Fibroblast of skin of scalp (primary cell): ENCODE measurements at places on chromosomes 13 and 19.

DNA sequence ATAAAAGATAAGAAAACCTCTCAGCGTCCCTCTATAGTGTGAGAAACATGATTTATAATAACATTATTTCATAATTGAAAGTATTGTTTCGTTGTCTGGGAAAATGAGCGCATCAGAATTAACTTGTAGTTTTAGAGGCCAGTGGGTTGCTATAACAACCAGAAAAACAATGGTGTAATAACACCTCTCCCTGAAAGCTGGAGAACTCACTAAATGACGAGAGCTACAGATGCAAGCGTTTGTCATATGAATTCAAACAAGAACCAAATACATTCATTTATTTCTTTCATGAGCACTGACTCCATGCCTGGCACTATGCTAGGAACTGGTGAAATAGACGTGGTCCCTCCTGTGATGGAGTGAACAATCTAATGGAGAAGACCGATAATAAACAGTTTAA, 16.3 kb downstream of the KBTBD7 start:
- no peak for DNase-seq

- no peak for DNase-seq
These were observed 84.5 kb upstream of the ABCC4 start for GRCh38 chr13:95385798-95386197.

- no peak for DNase-seq
These were observed 506.0 kb upstream of the ATXN8OS start for GRCh38 chr13:69601661-69602060.

GRCh38 chr19:41328157-41328841, 18.3 kb downstream of the CCDC97 start:
- no peak for DNase-seq

DNA sequence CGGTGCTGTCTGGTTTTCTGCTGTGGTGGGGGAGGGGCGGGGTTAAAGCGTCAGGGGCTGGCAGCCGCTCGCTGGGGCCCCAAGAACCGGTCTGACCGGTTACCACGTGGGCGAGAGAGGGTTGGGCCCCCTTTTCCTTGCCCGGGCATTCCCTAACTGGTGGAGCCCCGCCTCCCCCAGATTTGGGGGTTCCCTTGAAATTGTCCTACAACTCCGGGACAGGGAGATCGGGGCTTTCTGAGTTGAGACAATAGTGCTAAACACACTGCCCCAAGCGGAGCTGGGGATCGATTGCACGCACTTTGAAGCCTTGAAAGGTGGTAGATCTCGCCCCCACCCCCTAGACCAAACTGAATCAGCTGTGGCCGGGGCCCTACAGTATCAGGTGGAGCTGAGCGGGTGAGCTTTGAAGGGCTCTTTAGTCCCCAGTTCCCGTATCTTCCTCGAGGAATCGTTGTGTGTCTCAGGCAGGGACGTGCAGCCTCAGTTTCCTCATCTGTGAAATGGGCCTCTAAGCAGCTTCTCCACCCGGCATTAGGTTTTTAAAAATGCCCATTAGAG, 4.8 kb downstream of the IER2 start:
- peak; percentile 57 for DNase-seq

- DNase-seq: no peak
These were observed 11.6 kb downstream of the WTIP start for GRCh38 chr19:34493038-34493648.

- peak; percentile 17 for DNase-seq
These were observed 44.3 kb downstream of the SHISA2 start for GRCh38 chr13:26007261-26008125.

DNA sequence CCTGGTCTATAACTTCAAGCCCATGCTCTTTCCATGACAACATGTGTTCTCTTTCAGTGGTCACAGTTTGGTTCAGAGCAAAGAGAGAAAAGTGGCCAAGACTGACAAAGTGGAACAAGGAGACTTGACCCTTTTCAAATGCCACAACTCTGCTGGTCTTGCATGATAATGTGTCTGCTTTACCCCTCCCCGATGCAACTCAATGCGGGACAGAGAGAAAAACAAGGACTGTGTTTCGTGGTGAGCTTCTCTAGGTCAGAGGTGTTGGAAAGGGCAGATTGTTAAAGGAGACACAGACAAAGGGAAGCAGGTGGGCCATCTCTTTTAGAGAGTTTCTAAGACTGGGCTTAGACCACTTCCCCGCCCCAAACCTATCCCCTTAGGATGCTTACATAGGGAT, 61.6 kb upstream of the SERTM1 start:
- DNase-seq: no peak

- no peak for DNase-seq
These were observed 799 bp downstream of the PVR start for GRCh38 chr19:44644402-44645016.

GRCh38 chr13:99989276-99990125, 7.9 kb downstream of the ZIC2 start:
- no peak for DNase-seq

DNA sequence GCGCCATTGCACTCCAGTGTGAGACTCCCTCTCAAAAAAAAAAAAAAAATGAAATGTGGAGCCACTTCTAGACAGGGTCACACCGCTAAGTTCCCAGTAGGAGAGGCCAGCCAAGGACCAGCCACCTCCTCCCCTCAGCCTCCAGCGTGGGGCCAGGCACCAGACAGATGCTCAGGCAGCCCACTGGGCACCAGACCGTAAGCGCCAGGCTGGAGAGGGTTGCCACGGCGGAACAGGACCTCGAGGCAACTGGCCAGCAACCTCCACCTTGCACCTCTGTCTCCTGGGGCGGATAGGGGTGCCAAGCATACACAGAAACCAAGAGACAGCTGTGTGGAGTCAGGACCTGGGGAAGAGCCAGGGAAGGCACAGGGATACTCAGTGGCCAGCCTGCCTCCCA, 3.7 kb downstream of the PEPD start:
- DNase-seq: no peak

- DNase-seq: no peak
These were observed 18.4 kb upstream of the ITM2B start for GRCh38 chr13:48214519-48215121.

DNA sequence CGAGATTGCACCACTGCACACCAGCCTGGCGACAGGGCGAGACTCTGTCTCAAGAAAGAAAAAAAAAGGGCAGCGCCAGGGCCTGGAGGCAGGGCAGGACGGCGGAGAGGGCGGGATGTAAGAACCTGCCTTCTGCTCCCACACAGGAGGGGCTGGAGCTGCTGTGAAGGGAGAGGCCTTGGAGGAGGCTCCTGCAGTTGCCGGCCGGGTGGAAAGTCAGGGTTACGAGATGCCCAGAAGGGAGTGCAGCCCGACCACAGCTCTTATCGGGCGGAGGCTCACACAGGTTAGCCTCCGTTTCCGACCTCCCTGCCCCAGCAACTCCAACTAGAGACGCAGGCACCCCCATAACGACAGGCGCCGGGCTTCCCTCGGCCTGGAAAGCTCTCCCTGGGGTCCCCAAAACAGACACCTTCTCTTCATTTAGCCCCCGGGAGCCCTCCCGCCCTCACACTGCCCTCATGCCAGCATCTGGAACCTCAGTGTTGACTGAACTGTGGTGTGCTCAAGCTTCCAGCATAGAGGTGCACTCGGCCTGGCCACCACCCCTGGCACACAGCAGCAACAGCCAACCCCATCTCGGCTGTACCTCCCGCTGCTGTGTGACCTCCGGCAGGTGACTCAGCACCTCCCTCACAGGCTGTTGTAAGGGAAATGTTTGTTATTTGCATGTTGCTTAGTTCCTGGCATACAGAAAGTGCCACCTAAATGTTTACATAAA, 1.4 kb downstream of the PLPP2 start:
- DNase-seq: no peak

- DNase-seq: peak; percentile 47
These were observed 310.4 kb downstream of the SPRY2 start for GRCh38 chr13:80030491-80030890.

GRCh38 chr13:34469196-34469986, 472.7 kb upstream of the NBEA start:
- no peak for DNase-seq

DNA sequence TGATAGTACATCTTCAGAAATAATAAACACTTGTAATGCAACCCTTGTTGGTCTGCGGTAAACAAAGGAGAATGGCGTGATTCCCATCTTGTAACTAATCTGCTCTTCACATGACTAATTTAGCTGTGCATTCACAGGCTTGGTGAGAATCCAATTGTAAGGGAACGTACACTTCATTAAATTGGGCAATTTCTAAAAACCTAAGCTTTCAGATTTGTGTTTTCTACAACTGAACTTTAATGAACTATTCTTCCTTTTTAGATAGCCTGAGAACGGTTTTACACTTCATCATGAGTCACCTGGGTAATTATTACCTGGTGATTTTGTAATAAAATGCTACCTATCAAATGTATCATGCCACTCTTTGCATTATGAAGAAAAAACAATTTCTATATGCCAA, 306.9 kb downstream of the KLF5 start:
- no peak for DNase-seq

GRCh38 chr19:39915101-39915847, 19.2 kb downstream of the FCGBP start:
- no peak for DNase-seq

DNA sequence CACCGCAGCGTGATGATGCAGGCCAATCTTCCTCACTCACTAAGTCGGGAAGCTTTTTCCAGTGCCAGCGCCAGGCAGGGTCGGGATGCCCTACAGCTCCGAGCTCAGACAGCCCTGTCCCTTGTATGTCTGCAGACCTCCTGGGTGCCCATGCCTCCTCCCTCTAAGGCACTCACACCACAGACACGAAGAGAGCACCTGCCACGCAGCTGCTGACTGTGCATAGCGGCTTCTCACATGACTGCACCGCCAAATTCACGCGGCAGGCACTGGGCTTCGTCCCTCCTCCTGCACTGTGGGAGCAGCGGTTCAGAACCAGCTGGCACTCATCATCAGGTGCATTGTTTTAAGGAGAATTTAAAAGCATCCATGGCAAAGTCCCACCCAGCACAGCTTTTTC, 88.1 kb downstream of the SLC7A1 start:
- no peak for DNase-seq

GRCh38 chr13:51291341-51291740, 48.1 kb upstream of the SERPINE3 start:
- DNase-seq: no peak

DNA sequence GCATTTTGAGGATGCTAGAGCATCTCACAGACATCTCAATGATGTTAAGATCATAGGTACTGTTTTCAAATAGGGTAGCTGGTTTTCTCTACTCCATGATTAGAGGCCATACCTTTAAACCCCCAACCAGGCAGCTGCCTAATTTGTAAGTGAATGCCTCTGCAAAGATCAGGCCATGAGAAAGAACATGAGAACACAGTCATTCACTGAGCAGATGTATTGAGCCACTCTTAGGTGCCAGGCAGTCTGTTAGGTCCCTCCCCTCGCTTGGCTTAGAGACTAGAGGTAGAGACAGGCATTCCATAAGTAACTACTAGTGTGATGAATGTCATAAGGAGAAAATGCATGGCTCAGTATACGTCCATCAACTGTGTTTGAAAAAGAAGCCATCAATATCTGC, 410.0 kb downstream of the FGF9 start:
- no peak for DNase-seq

DNA sequence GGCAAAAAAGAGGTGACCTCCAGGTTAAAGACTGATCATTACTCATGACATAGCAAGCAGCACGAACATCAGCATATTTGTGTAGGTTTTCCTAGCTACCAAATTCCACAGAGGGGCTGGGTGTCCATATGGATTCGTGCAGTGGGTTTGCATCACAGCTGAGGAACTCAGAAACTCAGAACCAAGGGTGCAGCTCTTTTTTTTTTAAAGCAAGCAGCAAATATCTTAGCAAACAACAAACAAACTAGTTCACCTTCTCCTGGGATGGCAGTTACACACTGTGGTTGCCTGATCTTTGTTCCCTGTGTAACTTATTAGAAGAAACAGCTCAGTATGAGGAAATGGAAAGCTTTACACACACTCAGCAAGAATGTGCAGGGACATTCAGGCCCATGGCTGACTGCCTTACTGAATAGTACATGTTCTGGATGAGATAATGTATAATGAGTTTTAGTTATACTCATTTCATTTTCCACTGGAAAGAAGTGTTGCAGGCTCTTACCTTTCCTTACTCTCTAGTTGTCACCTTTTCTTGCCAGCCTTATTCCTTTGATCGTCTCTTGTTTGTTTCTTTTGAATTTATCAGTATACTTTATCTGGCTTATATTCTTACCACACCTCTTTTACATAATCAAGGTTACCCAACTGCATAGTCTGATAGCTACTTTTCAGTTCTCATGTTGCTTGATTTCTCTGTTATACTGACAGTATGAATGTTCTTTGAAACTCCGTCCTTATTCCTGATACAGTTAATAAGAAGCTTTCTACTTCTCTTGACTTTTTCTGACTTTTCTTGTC, 4.3 kb downstream of the NDFIP2 start:
- peak; percentile 90 for DNase-seq

- DNase-seq: no peak
These were observed 6.1 kb downstream of the WDFY2 start for GRCh38 chr13:51590231-51590970.

DNA sequence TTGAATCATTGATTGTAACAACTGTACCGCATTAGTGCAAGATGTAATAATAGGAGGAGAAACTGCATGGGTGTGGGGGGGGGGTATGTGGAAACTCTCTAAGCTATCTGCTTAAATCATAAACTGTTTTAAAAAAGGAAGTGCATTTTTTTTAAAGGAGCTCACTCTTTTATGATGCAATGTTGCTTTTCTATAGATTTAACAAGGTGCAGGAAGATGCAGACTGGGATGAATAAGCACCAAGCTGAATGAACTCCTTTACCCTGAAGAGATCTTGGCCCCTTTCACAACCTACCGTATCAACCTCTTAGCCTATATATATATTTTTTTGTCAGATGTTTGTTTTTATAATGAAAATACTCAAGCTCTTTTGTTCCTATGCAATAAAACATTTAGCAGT, 95.9 kb downstream of the AKAP11 start:
- peak; percentile 13 for DNase-seq

DNA sequence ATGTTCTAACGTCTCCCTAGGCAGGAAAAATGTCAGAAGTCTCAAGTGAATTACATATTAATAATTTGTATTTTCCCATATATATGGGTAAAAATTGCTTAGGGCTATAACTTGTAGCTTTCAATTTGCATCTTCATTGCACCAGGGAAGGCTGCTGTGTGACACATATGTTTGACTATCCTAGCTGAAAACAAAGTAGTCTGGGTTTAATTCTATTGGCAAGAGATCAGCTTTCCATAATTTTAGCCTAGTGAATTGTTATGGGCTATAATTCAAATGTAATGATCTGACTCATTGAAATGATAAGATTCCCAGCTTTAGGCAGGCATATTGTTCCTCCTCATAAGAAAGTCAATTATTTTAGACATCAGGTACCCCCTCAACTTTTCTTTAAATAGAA, 553.1 kb downstream of the DCT start:
- DNase-seq: peak; percentile 13
